ENCODE measurements at places on chromosomes 11 and 22.

DNA sequence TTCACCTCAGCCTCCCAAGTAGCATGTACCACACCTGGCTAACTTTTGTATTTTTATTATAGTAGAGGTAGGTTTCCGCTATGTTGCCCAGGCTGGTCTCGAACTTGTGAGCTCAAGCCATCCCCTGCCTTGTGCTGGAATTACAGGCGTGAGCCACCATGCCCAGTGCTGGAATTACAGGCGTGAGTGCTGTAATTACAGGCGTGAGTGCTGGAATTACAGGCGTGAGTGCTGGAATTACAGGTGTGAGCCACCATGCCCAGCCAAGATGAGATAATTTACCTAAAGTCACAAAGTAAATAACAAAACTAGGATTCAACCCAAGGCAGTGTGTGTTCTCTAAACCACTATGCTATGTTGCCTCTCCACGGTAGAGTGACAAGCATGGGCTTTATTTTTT is 3.6 kb upstream of the UBXN1 start:
- DNase-seq = no peak

- DNase-seq = no peak
Observed at GRCh38 chr11:131916638-131917037, 546.2 kb downstream of the NTM start.

- no peak for DNase-seq
Observed at GRCh38 chr11:8707541-8708191, 25.1 kb downstream of the RPL27A start.

DNA sequence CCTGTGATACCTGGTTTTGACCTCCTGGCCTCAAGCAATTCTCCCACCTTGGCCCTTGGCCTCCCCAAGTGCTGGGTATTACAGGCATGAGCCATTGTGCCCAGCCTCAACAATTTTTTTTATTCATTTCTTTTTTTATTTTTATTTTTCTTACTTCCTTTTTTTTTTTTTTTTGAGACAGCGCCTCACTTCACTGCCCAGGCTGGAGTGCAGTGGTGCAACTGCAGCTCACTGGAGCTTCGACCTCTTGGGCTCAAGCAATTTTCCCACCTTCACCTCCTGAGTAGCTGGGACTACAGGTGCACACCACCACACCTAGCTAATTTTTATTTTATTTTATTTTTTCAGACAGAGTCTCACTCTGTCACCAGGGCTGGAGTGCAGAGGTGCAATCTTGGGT is 25.5 kb upstream of the CECR2 start:
- no peak for DNase-seq

DNA sequence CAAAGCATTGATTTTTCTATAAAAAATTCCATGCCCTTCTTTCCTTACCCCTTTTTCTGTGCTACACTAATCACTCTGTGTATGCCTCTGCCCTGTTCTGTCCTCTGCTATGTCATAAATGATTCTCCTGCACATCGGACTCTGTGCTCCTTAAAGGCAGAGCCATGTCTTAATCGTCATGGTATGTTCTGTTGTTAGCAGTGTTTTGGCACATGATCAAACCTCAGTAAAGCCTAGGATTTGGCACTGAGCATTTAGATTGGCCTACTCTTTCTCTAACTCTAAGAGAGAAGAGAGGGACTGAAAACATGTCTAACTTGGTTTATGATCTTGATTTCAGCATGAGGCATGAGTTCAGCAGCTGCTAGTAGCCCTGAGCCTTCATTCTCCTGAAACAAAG is 266.9 kb downstream of the AASDHPPT start:
- no peak for DNase-seq

GRCh38 chr11:33064033-33064825 is 24.9 kb downstream of the TCP11L1 start:
- no peak for DNase-seq

DNA sequence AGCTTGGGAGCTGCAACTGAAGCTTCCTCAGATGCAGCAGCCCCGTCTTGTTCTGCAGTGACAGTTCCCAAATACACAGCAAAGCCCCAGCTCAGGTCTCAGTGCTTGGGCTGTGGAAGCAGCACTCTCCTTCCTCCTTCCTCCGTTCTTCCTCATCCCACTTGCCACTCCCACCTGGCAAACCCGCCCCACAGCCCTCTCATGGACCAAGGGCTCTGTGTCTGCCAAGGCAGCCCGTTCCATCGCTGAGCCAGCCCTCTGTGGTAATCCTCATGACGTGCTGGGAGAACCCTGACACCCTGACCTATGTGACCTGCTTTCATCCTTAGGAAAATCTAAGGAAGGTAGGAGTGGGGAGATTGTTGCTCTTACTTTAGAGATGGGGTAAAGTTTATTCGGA is 157.0 kb downstream of the DSCAML1 start:
- no peak for DNase-seq

GRCh38 chr11:116397602-116398084 is 375.1 kb downstream of the BUD13 start:
- DNase-seq = no peak

- no peak for DNase-seq
Observed at GRCh38 chr22:17086296-17086695, 1.5 kb downstream of the IL17RA start.

DNA sequence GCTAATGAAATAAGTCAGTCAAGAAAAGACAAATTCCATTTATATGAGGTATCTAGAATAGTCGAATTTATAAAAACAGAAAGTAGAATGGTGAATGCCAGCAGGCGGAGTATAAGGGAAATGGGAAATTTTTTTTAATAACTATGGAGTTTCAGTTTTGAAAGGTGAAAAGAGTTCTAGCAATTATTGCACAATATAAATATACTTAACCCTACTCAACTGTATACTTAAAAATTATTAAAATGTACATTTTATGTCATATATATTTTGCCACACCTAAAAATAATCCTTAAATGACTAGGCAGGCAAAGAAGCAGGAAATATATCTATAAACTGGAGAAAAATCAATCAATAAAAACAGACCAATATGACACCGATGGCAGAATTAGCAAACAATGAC is 196.5 kb upstream of the UBASH3B start:
- no peak for DNase-seq

DNA sequence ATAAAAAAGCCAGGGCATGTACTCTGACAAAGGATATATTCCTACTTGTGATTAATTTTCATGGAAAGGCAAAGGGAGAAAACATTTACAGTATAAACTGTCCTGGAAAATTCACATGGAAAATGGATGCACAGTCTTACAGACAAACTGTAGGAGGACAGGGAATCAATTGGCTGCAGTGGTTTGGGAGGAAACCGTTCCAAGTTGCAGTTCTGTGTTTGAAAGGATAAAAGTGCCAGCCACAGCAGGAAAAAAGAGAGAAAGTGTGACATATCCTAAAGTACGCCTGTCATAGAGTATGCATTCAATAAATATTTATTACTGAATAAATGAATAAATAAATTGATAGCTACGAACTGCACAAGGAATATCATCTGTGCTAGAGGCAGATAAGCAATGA is 462.9 kb downstream of the RAB38 start:
- DNase-seq = no peak

- no peak for DNase-seq
Observed at GRCh38 chr22:40265783-40266182, 80.5 kb upstream of the ADSL start.

DNA sequence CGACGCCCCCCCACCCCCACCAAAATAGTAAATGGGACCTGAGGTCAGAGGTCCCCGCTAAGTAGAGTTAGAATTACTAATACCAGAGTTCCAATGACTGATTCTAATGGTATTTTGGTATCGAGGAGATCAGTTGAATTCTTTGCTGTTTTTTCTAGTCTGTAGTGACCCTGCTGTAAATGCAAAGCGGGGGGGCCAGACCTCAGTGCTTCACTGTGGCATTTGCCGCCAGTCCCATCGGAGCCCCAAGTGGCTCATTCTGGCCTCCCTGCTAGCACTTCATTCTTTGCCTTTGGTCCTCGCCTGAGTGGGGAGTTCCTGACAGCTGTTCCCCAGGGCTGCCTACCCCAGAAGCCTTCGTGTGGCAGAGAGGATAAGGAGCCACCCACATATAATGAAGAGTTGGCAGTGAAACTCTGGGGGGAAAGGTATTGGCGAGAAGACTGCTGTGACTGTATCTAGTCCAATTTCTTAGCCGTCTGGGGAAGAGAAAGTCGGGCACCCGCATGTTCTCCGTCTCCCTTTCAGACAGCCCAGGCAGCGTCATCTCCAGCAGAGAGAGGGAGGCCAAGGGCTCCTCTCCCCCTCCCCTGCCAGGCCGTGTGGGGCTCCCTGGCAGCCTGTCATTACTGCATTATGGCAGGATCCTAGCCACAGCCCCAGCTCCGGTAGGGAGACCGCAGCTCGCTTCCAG is 19.4 kb upstream of the CABP7 start:
- DNase-seq = no peak

DNA sequence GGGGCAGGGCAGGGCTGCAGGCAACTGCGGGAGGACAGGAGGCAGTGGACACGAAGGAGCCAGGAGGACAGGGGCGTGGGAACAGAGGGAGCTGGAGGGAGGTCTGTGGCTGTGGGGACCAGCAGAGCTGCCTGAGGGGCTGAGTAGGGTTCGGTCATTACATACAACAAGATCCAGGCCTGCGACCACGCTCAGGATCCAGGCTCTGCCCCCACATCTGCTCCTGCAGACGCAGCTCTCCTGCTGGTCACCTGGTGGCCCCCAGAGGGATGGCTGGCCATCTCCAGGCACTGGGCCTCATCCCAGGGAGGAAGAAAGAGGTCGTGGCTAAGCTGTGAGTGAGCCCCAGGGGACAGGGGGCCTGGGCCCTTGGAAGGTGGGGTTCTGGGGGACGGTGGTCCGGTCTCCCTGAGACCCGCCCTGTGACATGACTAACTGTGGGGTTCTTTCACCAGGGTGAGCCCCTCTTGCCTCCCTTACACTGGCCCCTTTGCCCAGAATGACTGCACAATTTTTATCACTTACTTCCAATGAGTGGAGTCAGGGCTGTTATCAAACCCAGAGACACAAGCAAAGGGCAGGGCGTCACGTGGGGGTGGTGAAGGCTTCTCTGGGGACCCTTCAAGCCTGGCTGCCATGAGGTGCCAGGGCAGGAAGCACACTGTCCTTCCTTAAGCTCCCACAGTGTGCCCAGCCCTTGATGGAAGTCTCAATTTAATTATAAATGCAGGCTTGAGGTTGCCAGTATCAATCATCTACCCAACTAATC is 6.7 kb upstream of the APOBEC3A start:
- DNase-seq = no peak

GRCh38 chr11:3165916-3166267 is 782 bp upstream of the OSBPL5 start:
- DNase-seq = no peak

- no peak for DNase-seq
Observed at GRCh38 chr11:119728211-119728626, 781 bp downstream of the NECTIN1 start.

- no peak for DNase-seq
Observed at GRCh38 chr11:46902694-46903093, 15.7 kb downstream of the LRP4 start.

DNA sequence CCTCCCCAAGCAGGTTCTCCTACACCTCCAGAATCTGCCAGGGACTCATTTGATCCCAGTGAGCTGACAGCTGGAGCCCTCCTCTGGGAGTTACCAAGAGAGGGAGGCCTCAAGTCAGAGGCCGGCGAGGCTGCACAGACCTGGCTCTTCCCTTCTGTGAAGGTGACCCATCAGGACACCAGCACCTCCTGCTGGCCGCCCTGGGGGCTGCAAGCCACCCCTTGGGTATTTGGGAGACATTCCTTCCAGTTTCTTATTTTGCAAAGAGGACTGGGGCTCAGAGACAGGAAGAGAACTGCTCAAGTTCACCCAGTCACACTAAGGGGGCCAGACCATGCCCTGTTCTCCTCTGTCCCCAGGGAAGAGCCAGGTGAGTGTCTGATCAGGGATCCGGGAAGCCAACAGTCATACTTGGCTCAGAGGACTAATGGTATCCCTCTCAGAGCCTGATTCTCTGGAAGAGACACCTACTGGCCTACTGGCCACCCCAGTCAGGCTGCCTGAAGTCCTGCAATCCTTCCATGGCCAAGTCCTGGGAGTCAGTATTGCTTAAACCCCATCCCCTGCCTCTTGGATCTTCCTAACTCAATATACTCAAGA is 40.5 kb upstream of the RIC3 start:
- no peak for DNase-seq

- no peak for DNase-seq
Observed at GRCh38 chr22:36409056-36409455, 21.3 kb upstream of the MYH9 start.

DNA sequence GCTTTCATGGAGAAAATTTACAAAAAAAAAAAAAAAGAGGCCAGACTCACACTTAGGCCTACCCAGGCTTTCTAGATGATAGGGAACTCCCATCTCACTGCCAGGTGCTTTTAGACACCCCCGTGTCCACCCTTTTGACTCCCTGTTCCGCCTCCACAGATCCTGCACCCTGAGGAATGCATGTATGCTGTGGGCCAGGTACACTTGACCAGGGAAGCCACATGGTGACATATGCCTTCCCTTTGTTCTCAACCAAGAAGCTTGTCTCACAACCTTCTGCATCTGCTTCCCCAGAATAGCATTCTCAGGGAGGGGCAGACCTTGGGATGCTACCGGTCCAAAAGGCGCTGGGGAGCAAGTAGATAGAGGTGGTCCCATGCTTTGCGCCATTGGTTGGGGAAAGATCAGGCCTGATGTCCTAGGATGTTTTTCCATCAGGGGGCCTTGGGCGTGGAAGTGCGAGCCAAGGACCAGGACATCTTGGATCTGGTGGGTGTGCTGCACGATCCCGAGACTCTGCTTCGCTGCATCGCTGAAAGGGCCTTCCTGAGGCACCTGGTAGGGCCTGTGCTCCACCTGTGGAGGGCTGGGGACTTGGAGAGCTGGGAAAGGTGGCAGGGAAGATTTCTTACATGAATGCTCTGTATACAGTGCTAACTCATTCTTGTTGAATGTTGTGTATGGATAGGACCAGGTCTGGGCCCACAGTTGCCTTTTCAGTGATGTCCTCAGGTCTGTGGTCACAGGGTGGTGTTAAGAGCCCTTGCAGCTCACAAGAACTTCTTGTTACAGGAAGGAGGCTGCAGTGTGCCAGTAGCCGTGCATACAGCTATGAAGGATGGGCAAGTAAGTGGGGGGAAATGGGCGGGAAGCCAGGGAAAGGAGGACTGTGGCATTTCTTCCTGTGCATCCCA is 7.5 kb downstream of the HMBS start:
- DNase-seq = no peak

DNA sequence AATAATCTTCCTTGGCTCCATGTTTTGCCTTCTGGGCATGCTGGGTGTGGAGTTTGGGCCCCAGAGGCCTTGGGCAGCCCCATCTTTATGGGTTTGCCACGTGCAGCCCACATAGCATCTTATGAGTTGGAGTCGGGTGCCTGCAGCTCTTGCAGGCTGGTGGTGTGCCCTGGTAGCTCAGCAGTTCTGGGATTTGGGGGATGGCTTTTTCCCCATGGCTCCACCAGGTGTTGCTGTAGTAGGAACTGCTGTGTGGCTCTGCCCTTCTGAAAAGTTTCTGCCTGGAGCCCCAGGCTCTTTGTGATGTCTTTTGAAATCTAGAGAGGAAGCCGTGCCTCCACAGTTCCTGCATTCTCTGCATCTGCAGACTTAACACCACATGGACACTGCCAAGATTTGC is 16.8 kb downstream of the EED start:
- no peak for DNase-seq

- no peak for DNase-seq
Observed at GRCh38 chr22:20083157-20083890, 3.3 kb downstream of the DGCR8 start.

Measured in glomerular endothelial cell (primary cell).